ENCODE measurements at places on chromosomes 13 and 19.

DNA sequence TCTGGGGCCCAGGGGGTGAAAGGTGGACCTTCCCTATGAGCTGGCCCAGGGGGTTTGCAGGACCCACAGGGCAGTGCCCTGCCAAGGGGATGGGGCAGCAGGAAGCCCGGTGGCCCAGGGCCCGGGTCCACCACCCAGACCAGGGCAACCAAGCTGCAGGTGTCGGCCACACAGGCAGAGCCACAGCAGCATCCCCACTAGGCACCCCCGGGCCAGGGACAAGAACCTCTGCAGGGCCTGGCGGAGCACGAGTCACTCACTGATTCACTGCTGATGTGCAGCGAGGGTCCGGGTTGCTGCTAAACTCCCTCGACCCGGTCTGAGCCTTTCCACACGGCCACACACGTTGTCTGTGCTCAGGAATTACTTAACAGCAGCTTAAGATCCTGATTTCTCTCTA lies 8.8 kb downstream of the FZR1 start:
- no peak for DNase-seq

GRCh38 chr19:6801485-6802086 lies 29.1 kb downstream of the VAV1 start:
- DNase-seq: peak; percentile 60

GRCh38 chr19:46648060-46648960 lies 12.3 kb upstream of the GNG8 start:
- no peak for DNase-seq

DNA sequence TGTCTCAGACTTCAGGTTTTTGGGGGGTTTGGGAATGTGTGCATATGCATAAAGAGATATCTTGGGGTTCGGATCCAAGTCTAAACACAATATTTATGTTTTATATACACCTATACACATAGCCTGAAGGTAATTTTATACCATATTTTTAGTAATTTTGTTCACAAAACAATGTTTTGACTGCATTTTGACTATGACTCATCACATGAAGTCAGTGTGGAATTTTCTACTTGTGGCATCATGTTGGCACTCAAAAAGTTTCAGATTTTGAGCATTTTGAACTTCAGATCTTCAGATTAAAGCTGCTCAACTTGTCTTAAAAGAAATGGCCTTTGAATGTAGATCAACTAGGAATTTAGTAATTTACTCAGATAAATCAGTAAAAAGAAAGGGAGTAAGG lies 712.9 kb upstream of the GPC6 start:
- no peak for DNase-seq

DNA sequence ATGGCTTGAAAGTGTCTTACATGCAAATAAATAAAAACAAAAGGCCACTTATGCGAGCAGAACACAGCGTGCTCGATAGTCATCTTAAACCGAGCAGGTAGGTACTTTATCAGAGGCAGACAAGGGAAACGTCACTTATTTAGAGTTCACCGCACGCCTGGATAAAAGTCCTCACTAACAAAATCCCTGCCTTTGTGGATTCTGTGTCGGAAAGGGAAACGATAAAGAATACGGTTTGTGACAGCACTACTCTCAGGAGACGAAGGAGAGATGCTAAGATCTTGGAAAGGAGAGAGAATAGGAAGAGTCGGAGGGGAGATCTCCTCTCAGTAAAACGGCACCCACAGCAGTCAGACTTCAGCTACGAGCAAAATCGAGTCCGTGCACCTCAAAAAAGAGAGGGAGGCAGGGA lies 581 bp downstream of the RCBTB1 start:
- DNase-seq: no peak

DNA sequence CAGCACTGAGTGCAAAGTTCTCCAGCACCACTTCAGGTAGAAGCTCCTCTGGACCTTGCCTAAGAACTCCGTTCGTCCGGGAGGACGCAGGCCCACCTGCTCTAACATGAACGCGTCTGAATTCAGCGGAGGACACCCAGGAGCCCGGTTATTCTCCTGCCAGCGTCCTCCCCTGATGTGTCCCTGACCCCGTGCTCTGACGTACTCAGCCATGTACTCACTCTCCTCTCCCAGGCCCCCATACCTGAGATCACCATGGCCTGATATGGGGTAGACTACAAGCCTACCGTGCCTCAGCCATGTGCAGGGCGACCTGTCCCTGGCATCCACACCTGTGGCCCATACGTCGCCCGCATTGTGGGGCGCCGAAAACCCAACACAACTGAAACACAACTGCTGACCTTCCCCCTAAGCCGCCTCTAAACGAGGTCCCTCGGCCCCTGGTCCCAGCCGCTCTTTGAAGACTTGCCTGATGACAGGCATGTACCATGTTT lies 744 bp upstream of the ZNF584 start:
- DNase-seq: no peak

DNA sequence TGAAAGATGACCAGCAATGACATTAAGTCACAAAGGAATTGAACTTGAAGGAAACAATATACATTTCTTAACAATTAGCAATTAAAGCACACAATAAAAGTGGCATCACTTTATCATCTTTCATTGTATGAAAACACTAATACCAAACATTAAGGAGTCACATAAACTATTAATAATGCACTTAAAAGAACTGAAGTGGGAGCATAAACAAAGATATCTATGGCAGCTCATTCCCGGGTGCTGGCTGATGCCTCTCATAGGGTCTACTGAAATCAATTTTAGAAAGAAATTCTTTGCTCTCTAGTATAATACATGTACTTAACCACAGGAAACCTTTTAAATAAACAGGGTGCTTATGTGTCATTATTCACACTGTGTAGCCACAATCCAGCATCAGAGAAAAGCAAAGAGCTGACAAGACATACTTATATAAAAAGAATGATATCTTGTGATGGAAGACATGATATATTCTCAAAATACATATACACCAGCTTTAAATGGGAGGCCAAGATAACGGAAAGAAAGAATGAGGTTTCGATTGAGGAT lies 1207.8 kb downstream of the EFNB2 start:
- DNase-seq: no peak

GRCh38 chr13:110130431-110130830 lies 176.5 kb downstream of the COL4A1 start:
- DNase-seq: no peak

Measured in activated CD4-positive, alpha-beta T cell treated with anti-CD3 and anti-CD28 coated beads for 1 hour (primary cell).